ENCODE measurements at places on chromosomes 3 and 15.

DNA sequence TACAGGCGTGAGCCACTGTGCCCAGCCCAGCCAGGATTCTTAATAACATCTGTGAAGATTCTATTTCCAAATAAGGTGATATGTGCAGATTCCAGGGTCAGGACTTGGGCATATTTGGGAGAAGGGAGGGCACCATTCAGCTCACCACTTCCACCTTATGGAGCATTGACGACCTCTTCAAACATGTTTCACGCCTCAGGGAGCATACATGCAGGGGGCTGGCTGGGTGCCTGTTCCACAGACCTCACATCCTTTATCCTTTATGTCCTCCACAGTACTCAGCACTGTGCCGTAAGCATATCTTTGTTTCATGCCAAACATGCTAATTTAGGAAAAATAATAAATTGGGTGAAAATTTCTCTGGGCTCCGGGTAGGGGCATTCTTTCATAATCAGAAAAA, 229.0 kb downstream of the THSD4 start:
- DNase-seq, result no peak

GRCh38 chr3:154338570-154338969, 14.3 kb upstream of the DHX36 start:
- no peak for DNase-seq

DNA sequence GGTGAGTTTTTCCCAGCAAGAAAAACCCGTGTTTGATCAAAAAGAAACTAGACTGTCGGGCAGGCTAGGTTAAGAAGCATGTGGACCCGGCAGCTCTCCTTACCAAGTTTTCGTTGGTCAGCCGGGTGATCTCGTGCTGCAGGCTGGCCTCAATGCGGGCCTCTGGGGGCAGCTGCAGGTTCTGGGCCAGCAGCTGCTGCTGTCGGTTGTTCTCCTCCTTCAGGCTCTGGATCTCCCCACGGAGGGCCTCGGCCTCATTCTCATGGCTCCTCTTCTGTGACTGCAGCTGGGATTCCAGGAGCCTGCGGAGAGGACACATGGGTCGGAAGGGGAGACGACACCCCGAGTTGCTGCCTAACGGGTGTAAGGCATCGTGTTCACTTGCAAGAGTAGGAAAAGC, 44.5 kb upstream of the MYO5C start:
- no peak for DNase-seq

DNA sequence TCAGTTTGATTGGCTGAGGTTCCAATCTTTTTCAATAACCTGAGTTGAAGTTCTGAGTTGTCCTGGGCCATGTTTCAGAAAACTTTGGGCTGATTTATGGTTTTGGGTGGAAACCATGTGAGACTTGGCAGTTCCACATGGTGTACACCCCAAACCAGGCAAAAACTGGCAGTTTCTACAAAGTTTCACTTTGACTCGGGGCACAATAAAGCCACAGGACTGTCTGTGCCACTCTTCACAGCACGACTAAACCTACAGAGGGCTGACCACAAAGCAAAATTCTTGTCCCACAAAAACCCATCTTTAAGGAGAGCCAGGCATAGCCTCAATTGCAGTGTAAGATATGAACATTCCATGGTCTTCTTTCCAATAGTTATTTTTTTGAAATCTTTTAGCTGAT, 155.0 kb downstream of the DUT start:
- no peak for DNase-seq
